ENCODE measurements at places on chromosomes 3 and 15.
A peak's percentile ranks its signal among the peaks of the same experiment; 100 is the strongest.

DNA sequence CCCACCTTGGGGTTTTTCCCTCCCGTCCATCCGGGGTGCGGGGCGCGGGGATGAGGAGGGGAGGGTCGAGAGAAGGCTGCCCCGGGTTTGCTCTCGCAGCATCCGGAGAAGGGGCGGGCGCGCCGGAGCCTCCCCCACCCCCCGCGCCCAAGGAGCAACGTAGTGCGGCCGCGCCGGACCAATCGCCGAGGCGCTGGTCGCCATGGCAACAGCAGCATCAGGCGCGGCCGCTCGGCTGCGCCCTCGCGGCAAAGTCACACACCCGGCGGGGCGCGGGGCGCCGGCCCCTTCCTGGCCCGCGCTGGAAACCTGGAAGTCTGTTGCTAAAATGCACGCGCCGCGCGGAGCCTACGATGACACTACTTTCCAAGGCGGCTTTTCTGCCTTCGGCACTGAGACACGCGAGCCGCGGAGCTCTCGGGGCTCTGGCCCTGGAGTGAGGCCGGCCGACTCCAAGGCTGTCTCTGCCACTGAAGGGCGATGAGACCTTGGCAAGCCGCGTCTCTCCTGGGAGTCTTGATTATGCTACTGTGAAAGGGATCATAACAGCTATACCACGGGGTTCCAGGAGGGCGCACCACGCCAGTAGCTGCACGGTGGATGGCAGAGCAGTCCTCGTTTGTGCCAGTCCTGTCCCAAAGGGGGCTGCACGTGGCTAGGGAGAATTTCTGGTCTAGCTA is at the start of gene IQSEC1:
Gene IQSEC1 (minus strand): TSS at position 104 of the 680 bp plus-strand sequence. CDS start 415 bp downstream, outside the sequence.
- H3K27ac ChIP-seq, result no peak within 1 kb of the TSS
- peak within 1 kb of the TSS; percentile 32 for H3K4me3 ChIP-seq
- peak; percentile 68 for DNase-seq
- peaks cover 9% of the 10 kb centered on the region for H3K27me3 ChIP-seq
- H3K4me1 ChIP-seq, result peaks cover 15% of the 10 kb centered on the region

DNA sequence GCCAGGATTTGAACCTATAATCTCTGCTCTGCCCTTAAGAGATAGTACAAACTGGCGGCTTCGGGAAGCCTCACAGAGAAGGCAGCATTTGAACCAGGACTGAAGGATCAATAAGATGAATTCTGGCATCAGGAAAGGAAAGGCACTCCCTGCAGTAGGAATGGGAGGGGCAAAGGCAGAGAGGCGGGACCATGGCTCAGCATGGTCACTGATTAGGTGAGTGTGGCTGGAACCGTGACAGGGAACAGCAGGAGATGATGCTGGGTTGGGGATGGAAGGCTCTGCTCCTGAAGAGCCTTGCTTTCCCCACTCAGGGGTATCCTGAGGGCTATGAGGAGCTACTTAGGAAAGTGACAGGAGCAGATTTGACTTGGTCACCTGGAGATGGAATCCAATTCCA is 158.5 kb downstream of the FEZF2 start:
- DNase-seq, result no peak
- H3K27me3 ChIP-seq, result no peaks in the 10 kb centered on the region
- H3K36me3 ChIP-seq, result peaks cover 18% of the 10 kb centered on the region
- H3K4me1 ChIP-seq, result no peaks in the 10 kb centered on the region
- H3K4me3 ChIP-seq, result no peak overlapping the region

- DNase-seq, result no peak
- H3K4me3 ChIP-seq, result no peak overlapping the region
- H3K4me1 ChIP-seq, result no peaks in the 10 kb centered on the region
- no peaks in the 10 kb centered on the region for H3K27me3 ChIP-seq
- peaks cover 95% of the 10 kb centered on the region for H3K36me3 ChIP-seq
These were observed 32.5 kb upstream of the GP5 start for GRCh38 chr3:194431554-194431953.

GRCh38 chr3:66508461-66508860 is 7.6 kb upstream of the LRIG1 start:
- H3K4me1 ChIP-seq, result peaks cover 2% of the 10 kb centered on the region
- H3K4me3 ChIP-seq, result no peak overlapping the region
- DNase-seq, result no peak
- H3K27me3 ChIP-seq, result no peaks in the 10 kb centered on the region
- no peaks in the 10 kb centered on the region for H3K36me3 ChIP-seq
- no peak overlapping the region for H3K27ac ChIP-seq

DNA sequence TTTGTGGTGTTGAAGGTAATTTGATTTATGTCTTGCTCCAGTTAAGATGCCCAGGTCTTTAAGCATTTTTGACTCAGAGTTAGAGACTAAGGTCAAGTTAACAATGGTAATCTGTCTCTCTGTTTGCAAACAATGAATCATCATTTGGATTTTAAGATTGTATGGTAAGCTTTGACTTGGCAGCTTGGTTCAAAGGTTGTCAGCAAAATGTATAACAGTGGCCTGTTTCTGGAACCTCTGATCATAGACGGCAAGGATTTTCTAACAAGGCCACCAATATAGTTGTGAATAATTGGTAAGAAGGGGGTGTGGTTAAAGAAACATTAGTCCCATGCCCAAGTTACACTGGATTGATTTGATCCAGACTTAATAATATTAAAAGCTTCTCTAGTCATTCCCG is 775.2 kb upstream of the GOLIM4 start:
- no peaks in the 10 kb centered on the region for H3K4me1 ChIP-seq
- H3K27ac ChIP-seq, result no peak overlapping the region
- DNase-seq, result no peak
- H3K27me3 ChIP-seq, result no peaks in the 10 kb centered on the region
- H3K36me3 ChIP-seq, result no peaks in the 10 kb centered on the region

DNA sequence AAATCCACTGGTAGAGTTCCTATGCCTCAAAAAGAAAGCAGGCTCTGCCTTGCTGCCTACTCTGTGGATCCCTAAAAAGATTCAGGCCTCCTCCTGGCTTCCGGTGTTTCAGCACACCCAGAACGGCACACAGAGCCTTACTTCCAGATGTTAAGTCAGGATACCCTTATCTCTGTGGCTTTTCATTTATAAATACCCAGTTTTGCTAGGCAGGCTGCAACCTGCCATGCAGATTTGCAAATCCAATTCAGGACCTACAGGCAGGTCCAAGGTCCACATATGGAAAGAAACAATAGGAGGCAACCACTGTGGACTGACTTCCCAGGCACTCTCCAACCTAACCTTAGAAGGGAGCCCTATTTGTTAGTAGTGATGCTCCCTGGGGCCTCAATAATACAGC is 30.7 kb downstream of the EFL1 start:
- H3K27me3 ChIP-seq, result no peaks in the 10 kb centered on the region
- no peak for DNase-seq
- no peak overlapping the region for H3K4me3 ChIP-seq
- no peaks in the 10 kb centered on the region for H3K36me3 ChIP-seq
- H3K4me1 ChIP-seq, result no peaks in the 10 kb centered on the region
- no peak overlapping the region for H3K27ac ChIP-seq

- DNase-seq, result no peak
- no peak overlapping the region for H3K27ac ChIP-seq
These were observed 6.2 kb downstream of the TSC22D2 start for GRCh38 chr3:150414258-150414657.

DNA sequence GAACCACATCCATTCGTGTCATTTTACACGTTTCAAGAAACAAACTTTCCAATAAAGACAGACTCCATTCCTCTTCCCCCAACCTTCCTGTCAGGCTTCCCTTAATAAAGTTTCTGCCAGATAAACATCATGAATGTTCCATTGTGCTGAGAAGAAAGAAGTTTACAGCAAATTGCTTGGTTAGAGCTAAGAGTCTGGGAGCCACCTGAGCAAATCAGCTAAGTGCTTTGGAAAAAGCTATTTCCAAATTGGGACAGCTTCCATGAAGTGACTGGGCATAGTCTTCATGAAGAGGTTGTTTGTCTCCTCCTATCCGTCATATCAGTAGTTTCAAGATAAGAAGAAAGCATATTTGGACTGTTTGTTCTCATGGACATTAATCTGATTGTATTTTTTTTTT is 77.0 kb downstream of the MAGI1 start:
- DNase-seq, result no peak
- H3K36me3 ChIP-seq, result no peaks in the 10 kb centered on the region
- no peak overlapping the region for H3K27ac ChIP-seq
- no peak overlapping the region for H3K4me3 ChIP-seq
- no peaks in the 10 kb centered on the region for H3K27me3 ChIP-seq
- no peaks in the 10 kb centered on the region for H3K4me1 ChIP-seq

DNA sequence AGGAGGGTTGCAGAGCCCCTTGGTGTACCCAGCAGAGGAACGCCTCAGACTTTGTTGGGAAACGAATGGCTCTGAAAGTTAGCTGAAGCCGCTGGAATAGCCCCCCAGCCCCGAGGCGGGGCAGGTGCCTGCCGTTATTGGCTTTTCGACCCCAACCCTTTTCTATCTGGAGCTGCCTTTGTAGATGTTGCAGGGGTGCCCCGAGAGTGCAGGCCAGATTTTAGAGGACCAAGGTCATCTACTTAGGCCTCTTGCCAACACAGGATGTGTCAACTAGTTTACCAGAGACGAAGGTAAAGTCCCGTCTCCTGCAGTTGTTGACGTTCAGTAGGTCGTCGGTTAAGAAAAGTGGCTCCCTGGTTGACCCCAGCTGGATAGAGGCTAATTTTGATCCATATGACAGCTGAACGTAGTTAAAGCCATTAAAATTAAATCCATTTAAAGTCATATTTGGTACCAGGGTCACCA is 579 bp upstream of the UBE3A start:
- H3K4me3 ChIP-seq, result peak overlapping the region; percentile 100
- H3K36me3 ChIP-seq, result no peaks in the 10 kb centered on the region
- H3K4me1 ChIP-seq, result peaks cover 25% of the 10 kb centered on the region

- no peak overlapping the region for H3K27ac ChIP-seq
- H3K36me3 ChIP-seq, result no peaks in the 10 kb centered on the region
- H3K4me3 ChIP-seq, result peak overlapping the region; percentile 36
- H3K27me3 ChIP-seq, result peaks cover 3% of the 10 kb centered on the region
These were observed 17.2 kb downstream of the TNFAIP8L3 start for GRCh38 chr15:51077221-51078153.

GRCh38 chr3:18558507-18558906 is 133.4 kb upstream of the SATB1 start:
- H3K36me3 ChIP-seq, result no peaks in the 10 kb centered on the region
- H3K27ac ChIP-seq, result no peak overlapping the region
- H3K4me1 ChIP-seq, result no peaks in the 10 kb centered on the region
- no peak overlapping the region for H3K4me3 ChIP-seq

DNA sequence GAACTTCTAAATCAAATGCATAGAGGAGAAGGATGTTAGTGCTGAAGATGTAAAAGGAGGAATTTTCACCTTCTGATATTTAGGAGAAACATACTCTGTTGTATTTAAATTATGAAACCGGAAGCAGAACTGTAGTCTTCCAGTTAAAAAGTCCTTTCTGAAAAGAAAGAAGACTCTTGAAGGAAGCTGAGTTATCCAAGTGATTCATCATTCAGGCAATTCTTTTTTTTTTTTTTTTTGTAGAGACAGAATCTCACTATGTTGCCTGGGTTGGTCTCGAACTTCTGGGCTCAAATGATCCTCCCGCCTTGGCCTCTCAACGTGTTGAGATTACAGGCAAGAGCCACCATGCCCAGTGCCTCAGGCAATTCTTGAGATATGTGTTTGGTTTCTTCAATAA is 424.8 kb upstream of the TPM1 start:
- no peaks in the 10 kb centered on the region for H3K36me3 ChIP-seq
- H3K4me3 ChIP-seq, result no peak overlapping the region
- H3K27ac ChIP-seq, result no peak overlapping the region

DNA sequence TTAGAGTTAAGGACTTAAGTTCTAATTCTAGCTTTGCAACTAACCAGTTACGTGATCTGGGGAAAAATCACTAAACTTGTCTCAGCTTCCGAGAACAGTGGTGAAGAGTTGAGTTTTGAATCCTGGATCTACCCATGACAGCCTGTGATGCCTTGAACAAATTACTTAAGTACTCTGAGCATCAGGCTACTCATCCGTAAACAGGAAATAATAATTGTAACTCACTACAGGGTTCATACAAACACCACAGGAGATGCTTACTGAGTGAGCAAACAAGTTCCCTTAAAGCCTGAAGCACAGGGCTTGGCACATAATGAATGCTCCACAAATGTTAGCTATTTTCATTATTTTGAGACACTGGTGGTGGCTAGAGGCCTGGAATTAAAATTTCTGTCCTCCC is 158.8 kb downstream of the ERC2 start:
- no peaks in the 10 kb centered on the region for H3K27me3 ChIP-seq
- DNase-seq, result no peak
- peaks cover 4% of the 10 kb centered on the region for H3K4me1 ChIP-seq
- no peaks in the 10 kb centered on the region for H3K36me3 ChIP-seq
- H3K4me3 ChIP-seq, result no peak overlapping the region
